ENCODE measurements at places on chromosomes 2 and 18. TPM values are rescaled to one million over a fixed set of nuclear protein-coding genes. Genes with fewer than 3 reads are reported as not detected.

The SULT1C2 gene
- total RNA-seq, result 1.2 TPM

The SCG2 gene
- 0.71 TPM for total RNA-seq

- H3K36me3 ChIP-seq, result no peaks in the 10 kb centered on the region
- no peak overlapping the region for H3K4me3 ChIP-seq
- no peak overlapping the region for H3K27ac ChIP-seq
- no peak for DNase-seq
- H3K27me3 ChIP-seq, result no peaks in the 10 kb centered on the region
- H3K4me1 ChIP-seq, result peaks cover 32% of the 10 kb centered on the region
Measured at GRCh38 chr18:76488190-76488589, 6.9 kb downstream of the ZNF516 start.

GRCh38 chr2:207762146-207762545, 7.6 kb downstream of the FZD5 start:
- peaks cover 27% of the 10 kb centered on the region for H3K4me1 ChIP-seq
- peaks cover 37% of the 10 kb centered on the region for H3K36me3 ChIP-seq
- DNase-seq, result no peak
- H3K4me3 ChIP-seq, result no peak overlapping the region

GRCh38 chr2:96727431-96727830, 12.4 kb downstream of the LMAN2L start:
- peaks cover 77% of the 10 kb centered on the region for H3K36me3 ChIP-seq
- H3K4me3 ChIP-seq, result no peak overlapping the region
- no peak overlapping the region for H3K27ac ChIP-seq
- no peaks in the 10 kb centered on the region for H3K27me3 ChIP-seq

GRCh38 chr2:198883604-198884003, 574.1 kb downstream of the SATB2 start:
- H3K4me3 ChIP-seq, result no peak overlapping the region
- no peak for DNase-seq
- H3K4me1 ChIP-seq, result no peaks in the 10 kb centered on the region
- H3K27me3 ChIP-seq, result no peaks in the 10 kb centered on the region
- H3K27ac ChIP-seq, result no peak overlapping the region

DNA sequence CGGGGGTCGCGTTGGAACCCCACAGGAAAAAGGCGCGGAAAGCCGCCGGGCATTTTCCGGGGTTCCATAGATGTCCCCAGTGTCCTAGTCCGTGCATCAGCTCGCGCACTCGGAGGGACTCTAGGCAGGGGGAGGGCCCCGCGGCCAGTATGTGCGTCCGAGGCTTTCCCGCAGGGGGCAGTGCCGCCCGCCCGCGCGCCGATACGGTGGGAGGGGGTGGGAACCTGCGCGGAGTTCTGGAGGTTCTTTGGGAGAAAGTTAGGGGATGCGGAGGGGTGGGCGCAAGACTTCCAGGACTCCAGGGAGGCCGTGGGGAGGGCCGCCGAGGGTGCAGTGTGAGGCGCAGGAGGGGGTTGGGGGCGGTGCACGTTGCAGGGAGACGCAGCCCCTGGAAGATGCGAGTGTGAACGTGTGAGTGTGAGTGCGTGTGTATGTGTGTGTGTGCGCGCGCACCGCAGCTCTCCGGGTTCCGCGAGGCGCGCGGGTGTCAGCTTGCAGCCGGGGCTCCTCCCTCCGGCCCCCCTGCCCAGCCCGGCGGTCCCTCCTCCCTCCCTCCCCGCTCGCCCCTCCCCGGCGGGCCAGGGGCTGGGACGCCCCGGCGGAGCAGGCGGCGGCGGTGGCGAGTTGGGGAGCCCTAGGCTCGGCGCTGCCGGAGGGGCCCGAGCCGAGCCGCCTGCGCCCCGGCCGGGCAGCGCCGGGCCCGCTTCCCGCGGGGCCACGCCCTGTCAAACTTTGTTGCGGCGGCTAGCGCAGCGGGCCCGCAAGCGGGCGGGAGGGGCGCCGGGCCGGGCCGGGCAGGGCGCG, at the start of gene TCF7L1:
TSS of gene TCF7L1 (plus strand) at position 559 of the 804 bp plus-strand sequence. CDS start 293 bp downstream, outside the sequence.
- H3K36me3 ChIP-seq, result no peaks in the 10 kb centered on the region
- H3K27me3 ChIP-seq, result peaks cover 8% of the 10 kb centered on the region
- peak within 1 kb of the TSS; percentile 90 for H3K4me3 ChIP-seq
- H3K27ac ChIP-seq, result peak within 1 kb of the TSS; percentile 72

The EMX1 gene
- total RNA-seq, result not detected

DNA sequence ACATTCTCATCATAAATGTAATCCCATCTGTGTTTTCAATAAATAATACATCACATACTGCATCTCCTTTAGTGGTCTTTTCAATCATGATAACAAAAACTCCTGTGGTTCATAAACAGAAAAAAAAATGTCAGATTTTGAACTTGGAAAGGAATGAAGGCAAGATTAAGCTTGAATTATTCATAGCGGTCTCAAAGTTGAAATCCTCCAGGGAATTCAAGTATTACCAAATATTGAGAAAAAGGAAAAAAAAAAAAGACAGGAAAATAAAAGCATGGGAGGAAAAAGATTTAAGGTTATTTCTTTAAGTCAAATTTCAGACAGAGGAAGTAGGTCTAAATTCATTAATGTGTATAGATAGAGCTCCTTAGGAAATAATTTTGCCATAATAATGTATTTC, 92.1 kb downstream of the COLEC12 start:
- H3K4me1 ChIP-seq, result peaks cover 9% of the 10 kb centered on the region
- H3K4me3 ChIP-seq, result no peak overlapping the region
- H3K27me3 ChIP-seq, result no peaks in the 10 kb centered on the region
- H3K27ac ChIP-seq, result no peak overlapping the region
- no peaks in the 10 kb centered on the region for H3K36me3 ChIP-seq
- DNase-seq, result no peak

The RND3 gene
- total RNA-seq, result 20.8 TPM

DNA sequence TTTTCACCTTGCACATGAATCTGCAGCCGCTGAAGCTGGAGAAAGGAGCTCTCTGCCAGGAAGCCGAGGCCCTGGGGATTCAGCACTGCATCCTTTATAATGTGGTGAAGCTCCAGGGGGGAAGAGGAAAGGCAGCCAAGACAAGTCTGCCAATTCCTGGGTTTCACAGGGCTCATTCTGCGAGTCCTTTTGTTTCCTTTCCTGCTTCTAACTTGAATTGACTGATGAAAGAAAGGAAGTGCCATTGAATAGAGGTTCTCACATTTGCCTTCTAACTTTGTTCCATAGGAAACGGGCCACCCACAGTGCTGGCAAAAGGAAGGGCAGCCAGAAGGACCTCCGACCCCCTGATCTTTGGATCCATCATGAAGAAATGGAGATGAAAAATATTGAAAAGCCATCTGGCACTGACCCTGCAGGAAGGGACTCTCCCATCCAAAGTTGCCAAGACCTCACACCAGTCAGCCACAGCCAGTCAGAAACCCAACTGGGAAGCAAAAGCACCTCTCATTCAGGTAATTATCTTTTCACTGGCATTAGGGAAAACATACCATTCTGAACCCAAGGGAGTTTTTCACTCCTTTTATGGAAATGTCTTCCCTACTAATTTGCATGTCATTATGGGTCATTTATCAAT, 765.4 kb downstream of the MBD2 start:
- H3K27me3 ChIP-seq, result no peaks in the 10 kb centered on the region
- H3K4me1 ChIP-seq, result no peaks in the 10 kb centered on the region
- H3K27ac ChIP-seq, result no peak overlapping the region
- no peak for DNase-seq

The ZNF396 gene
- total RNA-seq, result 4.4 TPM

- no peaks in the 10 kb centered on the region for H3K27me3 ChIP-seq
- H3K4me3 ChIP-seq, result no peak overlapping the region
- no peak overlapping the region for H3K27ac ChIP-seq
- DNase-seq, result no peak
Measured at GRCh38 chr18:46322411-46322891, 218.3 kb downstream of the HAUS1 start.

The PCARE gene
- 0.95 TPM for total RNA-seq

The ARHGAP15 gene
- 18.5 TPM for total RNA-seq

- H3K4me3 ChIP-seq, result no peak overlapping the region
- H3K4me1 ChIP-seq, result peaks cover 13% of the 10 kb centered on the region
- no peaks in the 10 kb centered on the region for H3K27me3 ChIP-seq
- no peak overlapping the region for H3K27ac ChIP-seq
- H3K36me3 ChIP-seq, result no peaks in the 10 kb centered on the region
Measured at GRCh38 chr2:45263147-45263546, 253.9 kb upstream of the SIX2 start.

DNA sequence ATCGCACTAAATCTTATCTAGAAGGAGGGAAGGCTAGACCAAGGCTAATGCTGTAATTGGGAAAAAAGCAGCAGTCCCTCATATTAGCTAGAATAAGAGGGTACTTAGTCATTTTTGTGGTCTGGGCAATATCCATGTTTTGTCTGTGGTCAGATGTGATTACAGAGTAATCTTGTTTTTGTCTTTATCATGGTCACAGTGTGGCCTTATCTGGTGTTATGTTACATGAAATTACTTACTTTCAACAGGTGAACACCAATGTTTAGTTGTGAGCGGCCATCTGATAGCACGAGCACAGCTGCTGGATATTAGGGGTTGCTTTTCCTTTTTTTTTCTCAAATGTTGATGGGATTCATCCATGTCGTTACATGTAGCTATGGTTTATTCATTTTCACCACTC, 23.7 kb upstream of the PLEKHM3 start:
- H3K4me1 ChIP-seq, result no peaks in the 10 kb centered on the region
- no peaks in the 10 kb centered on the region for H3K36me3 ChIP-seq
- DNase-seq, result no peak
- no peak overlapping the region for H3K4me3 ChIP-seq

The SRD5A2 gene
- 1.2 TPM for total RNA-seq

DNA sequence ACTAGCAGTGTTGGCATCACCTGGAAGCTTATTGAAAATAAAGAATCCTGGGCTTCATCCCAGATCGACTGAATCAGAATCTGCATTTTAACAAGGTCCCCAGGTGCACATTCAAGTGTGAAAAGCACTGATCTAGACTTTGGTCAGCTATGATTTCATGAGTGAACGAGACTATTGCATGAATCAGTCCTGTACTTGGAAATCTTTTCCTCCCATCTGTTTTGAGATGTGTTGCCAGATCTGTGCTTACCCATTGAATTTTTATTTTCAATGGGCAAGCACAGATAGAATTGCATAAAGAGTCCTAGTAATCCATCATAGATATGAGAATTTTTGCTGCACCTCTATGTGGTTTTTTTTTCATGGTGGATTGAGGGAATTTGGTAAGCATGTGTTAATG, 64.0 kb downstream of the PMS1 start:
- H3K36me3 ChIP-seq, result peaks cover 60% of the 10 kb centered on the region
- DNase-seq, result no peak
- no peaks in the 10 kb centered on the region for H3K27me3 ChIP-seq
- no peak overlapping the region for H3K4me3 ChIP-seq
- no peak overlapping the region for H3K27ac ChIP-seq
- H3K4me1 ChIP-seq, result no peaks in the 10 kb centered on the region

- H3K36me3 ChIP-seq, result peaks cover 5% of the 10 kb centered on the region
- no peak for DNase-seq
- no peaks in the 10 kb centered on the region for H3K27me3 ChIP-seq
- no peak overlapping the region for H3K4me3 ChIP-seq
- no peaks in the 10 kb centered on the region for H3K4me1 ChIP-seq
Measured at GRCh38 chr2:169143998-169144397, 74.6 kb downstream of the DHRS9 start.

The OSR1 gene
- 15.5 TPM for total RNA-seq

DNA sequence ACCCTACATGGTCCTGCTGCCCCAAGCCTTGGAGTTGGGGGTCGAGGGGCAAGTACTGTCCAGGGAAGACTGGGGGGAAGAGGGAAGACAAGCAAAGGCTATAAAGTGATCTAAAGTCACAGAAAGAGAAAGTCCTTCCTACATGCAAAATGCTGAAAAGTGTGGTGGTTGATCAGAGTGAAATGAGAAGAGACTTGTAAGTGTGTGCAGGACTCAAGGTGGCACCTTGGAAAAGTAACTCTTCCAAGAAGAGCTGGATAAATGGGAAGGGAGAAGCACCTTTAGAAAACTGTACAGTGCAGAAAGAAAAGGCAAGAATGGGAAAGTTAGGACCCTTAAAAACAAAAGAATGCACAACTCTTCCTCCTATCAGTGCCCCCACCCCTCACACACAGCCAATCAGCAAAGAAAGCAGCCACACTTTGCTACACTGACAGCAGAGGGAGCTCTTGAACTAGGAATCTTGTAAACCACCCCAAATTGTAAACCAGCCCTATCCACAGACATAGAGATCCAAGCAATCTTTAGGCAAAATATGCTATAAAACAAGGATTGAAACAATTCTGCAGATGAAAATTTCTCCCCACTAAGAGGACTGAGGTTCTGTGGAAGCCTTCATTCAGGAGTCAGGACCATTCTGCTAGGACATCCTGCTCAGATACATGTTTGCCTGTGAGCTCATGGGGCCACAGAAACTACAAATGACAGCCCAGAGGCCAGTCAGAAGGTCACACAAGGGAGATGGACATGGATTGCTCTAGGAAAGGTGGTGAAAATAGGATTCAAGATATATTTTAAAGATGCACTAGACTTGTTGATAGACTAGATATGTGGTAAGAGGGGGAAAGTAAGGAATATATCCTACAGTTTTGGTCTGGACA, 146.4 kb downstream of the FTCDNL1 start:
- H3K27ac ChIP-seq, result no peak overlapping the region
- DNase-seq, result no peak
- no peaks in the 10 kb centered on the region for H3K4me1 ChIP-seq
- no peak overlapping the region for H3K4me3 ChIP-seq

The POTEI gene
- 0.24 TPM for total RNA-seq

The MERTK gene
- 20.7 TPM for total RNA-seq

DNA sequence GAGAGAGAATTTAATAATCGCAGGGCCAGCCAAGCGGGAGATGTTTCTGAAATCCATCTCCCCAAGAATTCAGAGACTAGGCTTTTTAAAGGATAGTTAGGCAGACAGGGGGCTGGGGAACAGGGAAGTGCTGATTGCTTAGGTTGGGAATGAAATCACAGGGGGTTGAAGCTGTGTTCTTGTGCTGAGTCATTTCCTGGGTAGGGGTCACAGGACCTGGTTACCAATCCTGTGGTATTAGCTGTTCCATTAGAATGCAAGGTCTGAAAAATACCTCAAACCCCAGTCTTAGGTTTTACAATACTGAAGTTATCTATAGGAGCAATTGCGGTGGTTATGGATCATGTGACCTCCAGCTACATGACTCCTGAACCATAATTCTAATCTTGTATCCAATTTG, 4.6 kb downstream of the SP140 start:
- no peak for DNase-seq
- no peaks in the 10 kb centered on the region for H3K27me3 ChIP-seq
- no peak overlapping the region for H3K4me3 ChIP-seq
- no peak overlapping the region for H3K27ac ChIP-seq
- no peaks in the 10 kb centered on the region for H3K36me3 ChIP-seq

DNA sequence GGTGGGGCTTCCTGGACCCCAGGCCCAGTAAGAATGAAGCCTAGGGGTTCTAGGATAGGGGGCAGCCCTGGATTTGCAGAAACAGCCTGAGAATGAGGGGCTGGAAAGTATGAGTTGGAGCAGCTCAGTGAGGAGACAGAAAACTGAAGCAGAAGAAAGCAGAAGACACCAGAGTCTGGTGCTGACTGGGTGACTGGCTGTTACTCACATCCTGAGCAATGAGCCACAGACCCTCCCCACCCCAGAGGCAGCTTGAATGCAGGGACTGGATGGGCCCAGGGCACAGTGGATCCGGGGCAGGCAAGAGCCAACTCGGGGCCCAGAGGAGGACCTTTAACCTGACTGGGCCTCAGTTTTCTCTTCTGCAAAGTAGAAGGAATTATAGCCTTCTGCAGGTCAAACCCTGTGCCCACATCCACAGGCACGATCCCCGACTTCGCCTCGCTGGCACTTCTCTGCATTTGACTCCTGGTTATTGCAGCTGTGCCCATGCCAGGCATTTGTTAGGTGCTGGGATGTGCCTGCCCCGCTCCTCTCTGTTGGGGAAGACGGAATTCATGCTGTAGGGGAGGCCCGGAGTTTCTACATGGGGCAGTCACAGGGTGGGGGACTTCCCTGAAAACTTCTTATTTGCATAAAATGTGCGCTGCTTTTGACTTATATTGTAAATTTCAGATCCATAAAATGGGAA, 8.5 kb downstream of the STEAP3 start:
- no peaks in the 10 kb centered on the region for H3K4me1 ChIP-seq
- H3K36me3 ChIP-seq, result no peaks in the 10 kb centered on the region
- no peak overlapping the region for H3K4me3 ChIP-seq
- H3K27ac ChIP-seq, result no peak overlapping the region
- no peaks in the 10 kb centered on the region for H3K27me3 ChIP-seq

Measured in lower lobe of right lung (tissue), 2 donors.